ENCODE measurements at places on chromosomes 2 and 18.

- H3K36me3 ChIP-seq = no peaks in the 10 kb centered on the region
- H3K27me3 ChIP-seq = no peaks in the 10 kb centered on the region
- H3K4me1 ChIP-seq = peaks cover 10% of the 10 kb centered on the region
- H3K27ac ChIP-seq = no peak overlapping the region
- no peak for DNase-seq
These were observed 4.0 kb downstream of the BAZ2B start for GRCh38 chr2:159612255-159612901.

DNA sequence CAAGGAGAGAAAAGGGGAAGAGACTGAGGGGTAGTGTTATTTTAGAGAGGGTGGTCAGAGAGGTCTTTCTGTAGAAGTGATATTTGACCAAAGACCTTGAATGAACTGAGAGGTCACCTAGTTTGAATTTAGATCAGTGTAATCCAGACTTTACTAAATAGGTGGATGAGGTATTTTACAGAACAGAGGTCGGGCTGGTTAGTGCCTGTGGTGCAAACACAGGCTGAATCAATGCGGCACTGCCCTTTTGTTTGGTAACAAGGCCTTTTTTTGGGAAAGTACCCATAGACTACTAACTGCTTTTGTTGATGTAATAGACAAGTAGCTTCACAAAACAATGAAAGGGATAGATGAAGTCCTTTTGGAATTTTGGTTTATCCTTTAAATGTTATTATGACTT lies 15.9 kb downstream of the RAPGEF4 start:
- H3K4me3 ChIP-seq = no peak overlapping the region
- no peaks in the 10 kb centered on the region for H3K4me1 ChIP-seq
- H3K27ac ChIP-seq = no peak overlapping the region
- no peak for DNase-seq
- no peaks in the 10 kb centered on the region for H3K36me3 ChIP-seq

DNA sequence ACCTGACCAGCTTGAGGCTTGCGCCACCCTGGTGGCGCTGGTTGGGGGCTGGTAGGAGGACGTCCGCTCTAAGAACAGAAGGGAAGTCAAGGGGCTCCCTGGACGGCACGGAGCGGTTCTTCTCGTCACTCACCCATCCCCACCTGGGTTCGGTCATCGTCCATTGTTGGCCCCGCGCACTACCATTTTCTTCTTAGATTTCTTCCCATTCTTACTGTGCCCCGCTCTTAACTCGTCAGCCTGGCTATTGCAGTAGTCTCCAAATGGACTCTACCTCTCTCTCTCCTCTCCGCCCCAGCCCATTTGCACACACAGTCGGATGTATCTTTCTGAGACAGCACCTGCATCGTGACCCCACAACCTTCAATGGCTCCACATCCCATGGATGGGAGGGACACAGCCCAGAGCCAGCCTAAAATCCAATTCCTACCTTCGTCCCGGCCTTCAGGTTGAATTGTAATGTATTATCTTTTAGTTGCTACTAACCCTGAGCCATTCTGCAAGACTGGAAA lies 814 bp upstream of the RAB1A start:
- no peaks in the 10 kb centered on the region for H3K36me3 ChIP-seq
- peak overlapping the region; percentile 95 for H3K27ac ChIP-seq
- no peak for DNase-seq

DNA sequence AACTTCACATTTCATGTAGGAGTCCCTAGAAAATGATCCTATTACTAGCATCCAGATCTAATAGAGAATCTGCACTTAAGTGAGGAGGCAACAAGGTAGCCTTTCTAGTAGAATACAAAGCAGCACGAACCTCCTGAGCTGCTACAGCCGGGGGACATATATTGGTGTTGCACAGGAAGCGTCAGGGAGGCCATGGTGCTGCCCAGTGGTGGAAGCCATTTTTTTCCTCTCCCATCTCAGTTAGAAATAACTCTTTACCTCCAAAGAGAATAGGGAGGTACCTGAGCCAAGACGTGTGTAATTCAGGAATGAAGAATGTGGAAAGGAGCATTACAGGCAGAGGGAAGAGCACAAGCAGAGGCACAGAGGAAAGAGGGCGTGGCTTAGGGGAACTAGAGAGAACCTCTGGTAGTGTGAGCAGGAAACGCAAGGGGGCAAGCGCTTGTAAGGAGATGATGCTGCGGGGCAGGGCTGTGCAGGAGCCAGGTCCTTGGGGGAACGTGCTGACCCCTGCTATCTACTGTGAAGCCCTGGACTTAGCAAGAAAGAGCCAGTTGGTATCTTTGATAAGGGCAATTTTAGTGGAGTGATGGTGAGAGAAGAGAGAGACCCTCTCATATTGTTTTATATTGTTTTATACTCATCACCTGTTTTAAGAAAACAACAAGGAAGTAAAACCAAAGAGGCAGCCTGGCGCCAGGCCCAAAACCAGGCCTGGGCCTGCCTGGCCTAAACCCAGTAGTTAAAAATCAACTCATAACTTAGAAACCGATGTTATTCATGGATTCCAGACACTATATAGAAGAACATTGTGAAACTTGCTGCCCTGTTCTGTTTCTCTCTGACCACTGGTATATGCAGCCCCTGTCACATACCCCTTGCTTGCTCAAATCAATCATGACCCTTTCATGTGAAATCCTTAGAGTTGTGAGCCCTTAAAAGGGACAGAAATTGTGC lies 50.0 kb upstream of the TTC39C start:
- H3K4me1 ChIP-seq = no peaks in the 10 kb centered on the region
- no peak overlapping the region for H3K4me3 ChIP-seq
- no peak overlapping the region for H3K27ac ChIP-seq
- peaks cover 11% of the 10 kb centered on the region for H3K27me3 ChIP-seq
- no peaks in the 10 kb centered on the region for H3K36me3 ChIP-seq
- DNase-seq = no peak

DNA sequence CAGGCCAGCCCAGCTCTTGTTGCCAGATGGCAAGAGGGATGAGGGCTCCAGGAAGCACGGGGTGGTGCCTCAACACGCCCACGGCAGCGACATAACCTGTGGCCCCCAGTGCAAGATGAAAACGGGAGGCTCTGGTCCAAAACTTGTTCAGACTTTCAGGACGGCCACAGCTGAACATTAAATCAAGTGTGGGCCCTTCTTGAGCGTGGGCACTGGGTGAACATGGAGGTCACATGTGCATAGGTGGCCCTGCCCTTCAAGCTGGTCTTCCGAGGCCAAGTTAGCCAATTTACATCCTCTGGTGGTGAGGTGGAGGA lies 77.5 kb downstream of the NDUFA10 start:
- H3K27me3 ChIP-seq = no peaks in the 10 kb centered on the region
- no peaks in the 10 kb centered on the region for H3K4me1 ChIP-seq
- DNase-seq = peak; percentile 79
- H3K36me3 ChIP-seq = no peaks in the 10 kb centered on the region
